ENCODE measurements at places on chromosomes 2 and 18.

GRCh38 chr2:10320933-10321332 lies 18.2 kb downstream of the HPCAL1 start:
- DNase-seq = no peak

- DNase-seq = no peak
Measured at GRCh38 chr18:46336278-46337111, 232.3 kb downstream of the HAUS1 start.

GRCh38 chr2:167135706-167136105 lies 247.4 kb downstream of the XIRP2 start:
- no peak for DNase-seq

GRCh38 chr18:79070486-79070885 lies 1.3 kb downstream of the ATP9B start:
- no peak for DNase-seq

DNA sequence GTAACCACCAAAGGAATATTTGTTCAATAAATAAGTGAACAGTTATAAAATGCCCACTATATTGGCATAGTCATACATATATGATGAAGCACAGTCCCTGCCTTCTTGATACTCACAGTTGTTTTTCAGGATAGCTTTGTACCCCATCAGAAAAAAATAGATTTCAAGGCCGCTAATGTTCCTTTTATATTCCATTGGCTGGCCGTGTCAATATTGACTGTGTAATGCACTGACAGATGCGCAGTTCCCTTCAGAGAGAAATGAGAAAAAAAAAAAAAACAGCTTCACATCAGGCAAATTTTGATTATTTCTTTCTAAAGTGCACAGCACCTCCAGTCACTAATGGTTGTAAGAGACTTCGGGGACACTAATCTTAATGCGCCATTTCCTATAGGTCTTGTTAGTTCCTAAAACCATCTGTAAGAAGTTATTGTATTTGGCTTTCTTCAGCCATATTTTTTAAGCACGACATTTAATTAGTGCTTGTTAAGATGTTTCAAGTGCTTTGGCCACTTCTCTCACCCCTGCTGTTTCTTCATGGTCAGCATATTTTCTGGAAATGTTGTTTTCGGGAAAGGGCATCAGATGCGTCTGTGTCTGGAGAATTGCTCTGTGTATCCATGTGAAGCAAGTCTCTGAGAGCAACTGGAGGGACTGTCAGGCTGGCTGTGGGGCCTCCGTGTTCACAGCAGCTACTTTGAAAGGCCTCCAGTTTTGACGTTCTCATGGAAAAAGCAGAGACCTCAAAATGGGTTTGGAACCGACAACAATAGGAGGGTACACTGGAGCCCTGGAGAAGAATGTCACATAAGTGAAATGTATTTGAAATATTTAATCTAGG lies 378.3 kb downstream of the MTX2 start:
- no peak for DNase-seq

DNA sequence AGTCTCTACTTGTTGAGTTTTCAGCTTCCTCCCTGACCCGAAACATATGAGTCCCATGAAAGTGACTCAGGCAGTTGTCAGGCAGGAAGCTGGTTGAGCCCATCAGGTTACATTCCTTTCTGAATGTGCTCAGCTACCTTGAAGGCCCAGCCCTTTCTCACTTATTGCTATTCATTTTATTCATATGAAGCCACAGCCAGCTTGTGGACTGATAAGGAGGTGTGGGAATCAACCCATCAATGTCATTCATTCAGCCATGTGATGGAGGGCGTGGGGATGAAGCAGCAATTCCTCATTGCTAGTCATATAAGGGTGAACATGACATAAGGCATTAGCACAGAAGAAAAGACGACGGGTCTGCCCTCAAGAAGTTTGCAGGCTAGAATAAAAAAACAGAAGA lies 5.3 kb upstream of the VPS4B start:
- no peak for DNase-seq

DNA sequence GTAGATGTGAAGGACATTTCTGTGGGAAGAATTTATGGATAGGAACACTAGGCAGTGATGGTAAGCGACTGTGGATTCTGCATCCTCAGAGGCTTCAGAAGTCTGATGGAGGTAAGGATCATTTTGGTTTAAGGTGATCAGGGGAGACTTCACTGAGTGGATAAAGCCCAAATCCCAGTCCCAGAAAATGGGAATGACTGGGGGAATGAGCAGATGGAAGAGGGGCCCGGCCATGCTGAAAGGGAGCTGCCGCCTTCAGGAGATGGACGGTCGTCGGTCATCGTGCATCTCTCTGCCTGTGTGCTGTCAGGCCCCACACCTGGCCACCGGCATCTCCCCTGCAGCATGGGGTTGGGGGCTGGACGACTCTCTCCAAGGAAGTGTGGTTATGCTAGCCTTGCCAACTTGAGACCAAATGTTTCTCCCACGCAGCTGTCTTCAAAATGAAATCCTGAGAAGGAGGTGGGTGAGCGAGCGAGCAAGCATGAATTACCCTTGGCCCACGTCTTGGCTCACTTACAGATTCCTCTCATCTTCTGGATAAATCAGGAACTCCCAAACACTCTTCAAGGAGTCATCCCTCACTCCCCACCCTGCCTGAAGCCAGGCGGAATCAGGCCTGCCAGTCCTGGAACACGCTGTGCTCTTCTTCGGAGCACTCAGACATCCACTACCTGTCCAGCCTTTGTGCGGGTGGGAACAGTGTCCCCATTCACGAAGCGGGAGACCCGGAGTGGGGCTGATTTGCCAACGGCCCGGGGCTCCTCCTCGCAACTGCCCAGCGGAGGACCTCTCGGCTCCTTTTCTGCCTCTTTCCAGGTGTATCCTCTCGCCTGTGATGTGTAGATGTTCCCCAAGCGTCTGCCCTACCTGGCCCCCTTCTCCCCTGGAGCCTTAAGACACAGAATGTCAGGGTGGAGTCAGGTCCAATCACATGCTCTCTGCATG lies 85.6 kb downstream of the PRKCE start:
- no peak for DNase-seq

DNA sequence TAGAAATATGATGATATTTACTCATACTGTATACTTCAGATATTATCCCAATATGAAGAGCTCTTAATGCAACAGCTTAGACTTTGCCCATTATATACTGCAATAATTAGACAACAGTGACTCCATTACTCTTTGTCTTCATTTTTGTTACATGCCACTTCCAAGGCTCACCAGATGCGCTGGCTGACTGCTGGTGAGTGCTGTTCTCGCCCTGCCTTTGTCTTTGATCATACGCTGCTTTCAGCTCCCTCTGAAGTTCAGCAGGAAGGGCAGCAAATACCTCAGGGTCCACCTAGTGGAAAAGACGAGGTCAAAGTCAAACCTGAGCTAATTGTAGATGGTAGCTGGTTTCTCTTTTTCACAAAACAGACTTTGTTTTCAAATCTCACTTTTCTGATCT lies 66.3 kb downstream of the EIF5B start:
- no peak for DNase-seq

DNA sequence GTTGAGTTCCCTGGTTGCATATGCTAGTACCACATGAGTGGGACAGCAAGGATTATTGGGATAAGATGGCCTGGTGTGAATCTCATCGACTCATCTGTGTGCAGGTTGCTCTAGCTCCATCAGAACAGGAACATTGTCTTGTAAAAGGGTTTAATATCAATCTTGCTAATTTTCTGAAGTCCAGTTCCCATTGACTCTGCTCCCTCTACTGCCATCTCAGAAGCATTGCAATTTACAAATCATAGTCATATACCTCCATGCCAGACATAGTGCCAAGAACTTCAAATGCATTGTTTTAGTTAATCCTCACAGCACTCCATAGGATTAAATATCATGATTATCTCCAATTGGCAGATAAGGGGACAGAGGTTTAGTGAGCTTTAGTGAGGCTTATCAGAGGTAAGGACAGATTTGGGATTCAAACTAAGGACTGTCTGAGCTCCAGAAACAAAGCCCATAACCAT lies 4.8 kb upstream of the STAT4 start:
- DNase-seq = no peak

- DNase-seq = no peak
Measured at GRCh38 chr2:11343368-11343649, 1.1 kb downstream of the ROCK2 start.

- DNase-seq = no peak
Measured at GRCh38 chr2:190177249-190178040, 114.9 kb upstream of the MSTN start.

- no peak for DNase-seq
Measured at GRCh38 chr2:18987592-18988073, 370.8 kb downstream of the OSR1 start.

GRCh38 chr2:53737091-53737490 lies 30.5 kb upstream of the CHAC2 start:
- no peak for DNase-seq

DNA sequence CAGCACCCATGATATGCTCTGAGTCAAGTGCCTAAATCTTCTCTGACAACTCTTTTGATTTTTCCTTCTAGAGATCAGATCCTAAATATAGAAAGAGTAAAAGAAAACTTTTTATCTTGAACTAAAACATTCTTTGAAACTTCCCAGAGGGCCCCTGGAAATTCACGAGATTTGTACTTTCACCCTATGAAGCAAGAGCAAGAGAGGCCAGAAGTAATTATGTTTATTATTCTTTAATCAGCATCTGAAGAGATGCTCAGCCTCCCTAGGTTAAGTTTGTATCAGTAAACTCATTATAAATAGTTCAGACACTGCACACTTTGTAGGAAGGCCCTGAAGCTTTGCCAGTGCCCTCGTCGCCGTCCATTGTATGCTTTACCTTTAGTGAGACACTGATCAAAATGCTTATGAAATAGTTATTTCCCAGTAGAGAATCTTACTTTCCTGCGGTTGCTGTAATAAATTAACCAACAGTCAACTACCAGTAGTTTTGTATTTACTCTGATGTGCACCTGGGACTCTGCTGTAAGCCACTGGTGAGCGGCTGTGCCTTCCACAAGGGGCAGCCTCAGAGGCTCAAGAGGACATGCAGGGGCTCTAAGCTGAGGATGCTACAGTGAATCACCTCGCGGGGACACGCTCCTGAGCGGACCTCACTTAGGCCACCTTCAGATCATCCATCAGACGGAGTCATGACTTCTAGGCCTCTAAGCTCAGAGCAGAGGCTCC lies 71.9 kb downstream of the BIN1 start:
- no peak for DNase-seq

DNA sequence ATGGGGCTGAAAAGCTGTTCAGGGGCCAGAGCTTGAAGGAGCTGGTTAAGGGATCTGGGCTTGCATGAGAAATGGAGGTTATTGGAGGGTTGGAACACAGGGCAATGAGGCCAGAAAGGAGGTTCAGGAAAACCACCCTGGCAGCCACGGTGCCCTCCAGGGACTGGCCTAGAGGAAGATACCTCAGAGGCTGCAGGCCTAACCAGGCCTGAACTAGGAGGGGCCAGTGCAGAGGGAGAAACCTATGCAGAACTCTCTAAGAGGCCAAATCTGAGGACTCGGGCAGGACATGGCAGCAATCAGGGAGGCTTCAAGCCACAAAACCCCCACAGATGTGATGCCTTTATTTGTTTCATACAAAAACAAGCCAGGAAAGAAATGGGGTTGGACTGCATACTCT lies 66.8 kb downstream of the BIN1 start:
- DNase-seq = no peak

GRCh38 chr2:175631245-175631623 lies 370.8 kb downstream of the LNPK start:
- no peak for DNase-seq

GRCh38 chr2:110105608-110106467 lies 9.8 kb downstream of the MALL start:
- no peak for DNase-seq

Data from stimulated activated CD4-positive, alpha-beta T cell treated with anti-CD3 and anti-CD28 coated beads, Interleukin-1b, Interleukin-23, amount 100 ng/mL, for 1 hour (primary cell).